ENCODE measurements at places on chromosomes 7 and 10. TPM values are rescaled to one million over a fixed set of nuclear protein-coding genes. Genes with fewer than 3 reads are reported as not detected.

Gene IL2RA
- total RNA-seq, result 1,808 TPM

- H3K4me1 ChIP-seq, result no peaks in the 10 kb centered on the region
- no peak for DNase-seq
- H3K27me3 ChIP-seq, result no peaks in the 10 kb centered on the region
- H3K4me3 ChIP-seq, result no peak overlapping the region
- no peaks in the 10 kb centered on the region for H3K36me3 ChIP-seq
These were observed 577.9 kb downstream of the IPMK start for GRCh38 chr10:57689596-57690297.

- no peak overlapping the region for H3K27ac ChIP-seq
- DNase-seq, result no peak
- H3K27me3 ChIP-seq, result peaks cover 34% of the 10 kb centered on the region
- H3K4me1 ChIP-seq, result peaks cover 10% of the 10 kb centered on the region
These were observed 6.3 kb downstream of the LIPF start for GRCh38 chr10:88670497-88670896.

Gene XRCC2
- total RNA-seq, result 21.8 TPM

Gene GLI3
- total RNA-seq, result not detected

- no peaks in the 10 kb centered on the region for H3K4me1 ChIP-seq
- H3K36me3 ChIP-seq, result no peaks in the 10 kb centered on the region
- H3K4me3 ChIP-seq, result no peak overlapping the region
- no peak overlapping the region for H3K27ac ChIP-seq
- no peaks in the 10 kb centered on the region for H3K27me3 ChIP-seq
- DNase-seq, result no peak
These were observed 116.1 kb upstream of the ZMIZ1 start for GRCh38 chr10:78952686-78953085.

DNA sequence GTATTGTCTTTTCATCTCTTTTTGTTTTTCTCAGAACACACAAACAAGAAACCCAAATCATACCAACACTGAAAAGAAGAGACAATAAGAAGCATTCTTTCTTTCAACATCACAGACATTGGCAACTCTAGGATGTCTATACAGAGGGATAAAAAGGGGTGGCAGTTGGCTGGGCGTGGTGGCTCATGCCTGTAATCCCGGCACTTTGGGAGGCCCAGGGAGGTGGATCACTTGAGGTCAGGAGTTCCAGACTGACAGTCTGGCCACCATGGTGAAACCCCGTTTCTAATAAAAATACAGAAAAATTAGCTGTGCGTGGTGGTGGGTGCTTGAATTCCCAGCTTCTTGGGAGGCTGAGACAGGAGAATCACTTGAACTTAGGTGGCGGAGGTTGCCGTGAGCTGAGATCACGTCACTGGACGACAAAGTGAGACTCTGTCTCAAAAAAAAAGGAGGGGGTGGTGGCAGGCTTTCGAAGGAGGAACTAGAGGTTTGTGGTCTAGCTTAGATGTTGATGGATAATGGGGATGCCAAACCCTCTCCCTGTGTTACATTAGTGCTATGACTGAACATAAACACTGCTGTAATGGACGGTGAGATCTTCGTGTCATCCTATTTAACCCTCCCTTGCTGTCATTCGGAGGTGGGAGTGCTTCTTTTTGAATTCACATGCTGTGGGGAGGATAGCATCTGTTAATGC is 9.4 kb downstream of the CNNM2 start:
- peaks cover 15% of the 10 kb centered on the region for H3K4me1 ChIP-seq
- DNase-seq, result no peak
- peaks cover 14% of the 10 kb centered on the region for H3K36me3 ChIP-seq
- H3K4me3 ChIP-seq, result no peak overlapping the region

- peaks cover 5% of the 10 kb centered on the region for H3K27me3 ChIP-seq
- H3K4me1 ChIP-seq, result no peaks in the 10 kb centered on the region
- H3K27ac ChIP-seq, result no peak overlapping the region
- no peak for DNase-seq
These were observed 213.5 kb upstream of the NRP1 start for GRCh38 chr10:33547976-33548375.

GRCh38 chr10:74437822-74438221 is 286.8 kb downstream of the ADK start:
- peaks cover 5% of the 10 kb centered on the region for H3K4me1 ChIP-seq
- H3K36me3 ChIP-seq, result peaks cover 10% of the 10 kb centered on the region
- H3K4me3 ChIP-seq, result no peak overlapping the region
- DNase-seq, result no peak

Measured in activated T-helper 2 cell treated with anti-CD3 and anti-CD28 coated beads, Interferon-gamma antibody, Interleukin-2, Interleukin-4, amounts not matched to agents 10 μg/mL and 5 μg/mL and 100 μg/mL, durations not matched to agents 14 hours and 24 hours and 36 hours (primary cell).